ENCODE measurements at places on chromosomes 12 and 14. TPM values are rescaled to one million over a fixed set of nuclear protein-coding genes. Genes with fewer than 3 reads are reported as not detected.

- no peak overlapping the region for H3K4me3 ChIP-seq
- no peaks in the 10 kb centered on the region for H3K4me1 ChIP-seq
- no peaks in the 10 kb centered on the region for H3K36me3 ChIP-seq
Measured at GRCh38 chr12:89140602-89141238, 211.6 kb downstream of the DUSP6 start.

CPNE6 gene
- not detected for total RNA-seq

DNA sequence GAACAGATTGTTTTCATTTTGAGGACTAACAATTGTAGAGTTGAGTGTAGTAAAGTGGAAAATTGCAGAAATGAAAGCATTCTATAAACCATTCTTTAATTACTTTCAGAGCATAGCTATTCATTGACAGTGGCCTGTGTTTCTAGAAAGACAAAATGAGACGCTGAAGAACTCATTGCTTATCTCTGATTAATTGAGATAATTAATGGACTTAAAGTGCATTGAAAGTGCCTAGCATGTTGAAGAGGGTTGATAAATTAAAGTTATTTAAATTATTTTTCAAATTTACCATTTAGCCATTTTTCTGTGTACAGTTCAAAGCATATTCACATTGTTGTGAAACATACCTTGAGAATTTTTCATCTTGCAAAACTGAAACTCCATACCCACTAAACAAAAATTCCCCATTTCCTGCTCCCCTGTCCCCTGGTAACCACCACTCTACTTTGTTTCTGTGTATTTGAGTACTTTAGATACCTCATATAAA lies 57.4 kb downstream of the DAAM1 start:
- no peaks in the 10 kb centered on the region for H3K27me3 ChIP-seq
- H3K4me3 ChIP-seq, result no peak overlapping the region
- H3K4me1 ChIP-seq, result peaks cover 4% of the 10 kb centered on the region
- no peak for DNase-seq
- no peaks in the 10 kb centered on the region for H3K36me3 ChIP-seq

GRCh38 chr14:22338917-22339715 lies 249.9 kb downstream of the DAD1 start:
- peak overlapping the region; percentile 11 for H3K27ac ChIP-seq
- no peak overlapping the region for H3K4me3 ChIP-seq
- no peaks in the 10 kb centered on the region for H3K4me1 ChIP-seq

- no peak overlapping the region for H3K27ac ChIP-seq
- H3K4me1 ChIP-seq, result peaks cover 6% of the 10 kb centered on the region
- no peak overlapping the region for H3K4me3 ChIP-seq
- H3K27me3 ChIP-seq, result no peaks in the 10 kb centered on the region
- H3K36me3 ChIP-seq, result no peaks in the 10 kb centered on the region
Measured at GRCh38 chr12:116630762-116631161, 71.6 kb downstream of the MAP1LC3B2 start.

PPM1H gene
- 8.0 TPM for total RNA-seq

EMP1 gene
- 286 TPM for total RNA-seq

RAD51AP1 gene
- 0.84 TPM for total RNA-seq

DNA sequence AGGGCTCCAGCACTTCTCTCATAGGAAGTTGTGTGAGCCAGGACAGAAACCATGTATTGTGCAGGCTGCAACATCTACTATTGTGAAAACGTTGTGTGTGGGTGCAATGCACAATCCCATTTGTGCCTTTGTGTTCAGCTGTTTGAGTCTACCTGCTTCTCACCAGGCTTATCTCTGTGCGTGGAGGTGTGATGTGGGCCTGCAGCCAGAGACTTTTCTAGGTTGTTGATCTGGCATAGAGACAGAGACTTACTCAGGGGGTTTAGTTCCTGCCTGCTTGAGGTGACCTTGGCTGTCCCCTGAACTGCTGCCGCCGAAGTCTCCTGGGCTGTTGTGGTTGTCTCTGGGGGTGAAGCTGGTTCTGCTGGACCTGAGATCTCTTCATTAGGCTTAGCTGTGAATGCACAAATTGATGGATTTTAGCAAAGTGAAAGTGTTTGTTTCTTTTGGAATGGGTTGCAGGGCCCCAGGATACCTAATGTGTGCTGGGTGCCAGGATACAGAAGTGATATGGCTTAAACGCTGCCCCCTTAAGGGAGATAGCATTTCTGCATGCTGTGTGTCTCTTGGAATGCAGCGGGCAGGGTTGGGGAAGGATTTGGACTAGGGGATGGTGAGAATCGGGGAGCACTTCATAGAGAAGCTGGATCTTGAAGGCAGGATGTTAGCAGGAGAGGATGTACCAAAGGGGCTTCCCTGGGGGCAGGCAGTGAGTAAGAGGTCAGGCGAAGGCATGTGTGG lies 2.5 kb downstream of the LACRT start:
- no peak overlapping the region for H3K4me3 ChIP-seq
- DNase-seq, result no peak
- no peaks in the 10 kb centered on the region for H3K36me3 ChIP-seq
- no peaks in the 10 kb centered on the region for H3K27me3 ChIP-seq

KLHDC1 gene
- total RNA-seq, result 7.6 TPM

DNA sequence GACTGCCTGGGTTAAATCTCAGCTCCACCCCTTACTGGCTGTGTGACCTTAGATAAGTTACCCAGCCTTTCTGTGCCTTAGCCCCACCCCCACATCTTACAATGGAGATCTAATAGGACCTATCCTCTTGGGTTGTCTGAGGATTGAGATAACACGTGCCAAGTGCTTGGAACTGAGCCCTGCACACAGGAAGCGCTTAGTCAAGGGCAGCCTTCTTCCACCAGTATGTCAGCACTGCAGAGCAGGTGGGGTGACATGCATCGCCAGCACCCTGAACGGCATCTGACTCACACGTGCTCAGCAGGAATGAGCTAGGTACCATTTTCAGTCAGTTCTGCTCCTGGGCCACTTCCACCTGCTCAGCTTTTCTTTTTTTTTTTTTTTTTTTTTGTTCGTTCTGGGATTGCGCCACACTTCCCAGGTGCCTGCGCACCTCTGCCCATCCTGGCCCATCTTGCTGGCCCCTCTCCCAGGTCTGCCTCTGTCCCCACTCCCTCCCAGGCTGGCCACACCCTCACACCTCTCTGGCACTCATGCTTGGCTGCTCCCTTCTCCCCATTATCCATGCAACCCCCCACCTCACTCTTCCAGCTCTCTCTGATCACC lies 19.6 kb downstream of the LGMN start:
- no peak overlapping the region for H3K27ac ChIP-seq
- no peaks in the 10 kb centered on the region for H3K27me3 ChIP-seq
- H3K4me3 ChIP-seq, result no peak overlapping the region
- H3K4me1 ChIP-seq, result peaks cover 39% of the 10 kb centered on the region
- peaks cover 13% of the 10 kb centered on the region for H3K36me3 ChIP-seq

DNA sequence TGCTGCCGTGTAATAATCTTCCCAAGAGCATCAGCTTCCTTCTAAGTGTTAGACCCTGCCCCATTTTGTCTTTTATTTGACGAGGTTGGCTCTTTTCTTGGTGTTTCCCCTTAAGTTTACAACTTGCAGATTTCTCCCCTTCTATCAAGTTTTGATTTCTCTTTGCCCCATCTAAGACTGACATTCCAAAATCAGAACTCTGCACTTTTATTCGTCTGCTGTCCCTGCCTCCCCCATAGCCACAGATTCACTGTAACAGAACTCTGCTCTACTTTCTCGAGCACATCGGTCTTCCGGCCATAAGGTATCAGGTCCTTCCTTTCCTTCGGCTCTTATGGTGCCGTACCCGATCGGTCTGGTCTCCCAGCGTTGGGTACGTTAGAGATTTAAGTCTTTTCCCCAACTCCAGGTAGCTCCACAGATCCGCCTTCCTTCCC lies 563 bp downstream of the DCP1B start:
- peaks cover 15% of the 10 kb centered on the region for H3K4me1 ChIP-seq
- DNase-seq, result no peak
- peak overlapping the region; percentile 80 for H3K4me3 ChIP-seq
- H3K27ac ChIP-seq, result peak overlapping the region; percentile 92

DPY19L2 gene
- 2.3 TPM for total RNA-seq

GRCh38 chr12:47376927-47377326 lies 297.2 kb upstream of the AMIGO2 start:
- DNase-seq, result no peak
- H3K36me3 ChIP-seq, result no peaks in the 10 kb centered on the region
- H3K27ac ChIP-seq, result no peak overlapping the region
- no peak overlapping the region for H3K4me3 ChIP-seq

CLEC6A gene
- 2.0 TPM for total RNA-seq

DNA sequence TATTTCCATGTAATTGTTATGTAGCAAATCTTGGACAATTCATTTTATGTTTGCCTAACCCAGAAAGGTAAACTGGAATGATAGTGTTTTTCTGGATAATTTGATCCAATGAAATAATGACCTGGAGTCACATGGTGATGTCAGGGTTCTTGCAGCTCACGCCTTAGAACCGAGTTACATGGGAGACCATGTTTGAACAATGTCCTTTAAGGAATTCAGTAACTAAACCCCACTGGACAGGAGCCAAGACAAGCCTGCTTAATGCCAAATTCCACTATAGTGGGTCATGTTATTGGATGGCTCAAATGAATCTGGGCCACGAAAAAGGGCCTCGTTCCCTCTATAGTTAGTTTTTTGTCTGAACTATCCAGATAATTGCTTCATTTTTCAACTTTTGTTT lies 255.8 kb upstream of the HMGA2 start:
- DNase-seq, result no peak
- peaks cover 16% of the 10 kb centered on the region for H3K27me3 ChIP-seq
- no peak overlapping the region for H3K4me3 ChIP-seq
- no peak overlapping the region for H3K27ac ChIP-seq

DNA sequence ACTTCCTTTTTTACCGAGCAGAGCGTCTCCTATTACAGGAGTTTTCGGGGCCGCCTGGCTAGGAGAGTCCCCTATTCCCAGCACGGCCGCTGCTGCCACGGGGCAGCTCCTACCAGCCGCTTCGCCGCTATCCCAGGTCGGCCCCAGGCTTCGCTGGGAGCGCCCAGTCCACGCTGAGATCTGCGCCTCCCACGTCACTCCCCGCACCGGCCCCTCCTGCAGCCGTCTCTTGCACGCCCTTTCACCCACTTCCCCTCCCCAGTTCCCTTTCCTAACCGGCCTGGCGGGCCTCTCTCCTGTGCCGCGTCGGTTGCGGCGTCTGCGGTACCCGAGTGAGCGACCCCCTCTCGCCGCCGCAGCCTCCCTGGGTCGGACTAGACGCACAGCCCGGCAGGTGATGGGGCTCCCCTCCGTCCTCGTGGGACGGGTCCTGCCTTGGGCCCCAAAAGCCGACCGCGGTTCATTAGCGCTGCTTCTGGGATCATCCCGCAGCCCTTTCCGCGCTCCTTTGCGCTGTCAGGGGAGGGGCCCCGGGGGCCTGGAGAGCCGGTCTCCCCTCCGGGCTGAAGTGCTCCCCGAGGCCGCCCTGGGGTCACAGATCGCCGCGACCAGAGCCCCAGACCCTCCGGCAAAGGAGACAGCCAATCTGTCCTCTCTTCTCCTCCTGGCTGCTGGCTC lies 1318.4 kb downstream of the TMEM121 start:
- H3K4me1 ChIP-seq, result peaks cover 13% of the 10 kb centered on the region
- DNase-seq, result peak; percentile 88
- peak overlapping the region; percentile 58 for H3K4me3 ChIP-seq
- peak overlapping the region; percentile 80 for H3K27ac ChIP-seq

AMHR2 gene
- total RNA-seq, result 0.46 TPM

GRCh38 chr12:112107306-112108201 lies 1.0 kb downstream of the NAA25 start:
- H3K27ac ChIP-seq, result peak overlapping the region; percentile 96
- H3K27me3 ChIP-seq, result no peaks in the 10 kb centered on the region

GRCh38 chr14:34722723-34723545 lies 8.5 kb upstream of the CFL2 start:
- no peaks in the 10 kb centered on the region for H3K36me3 ChIP-seq
- no peaks in the 10 kb centered on the region for H3K27me3 ChIP-seq
- no peak overlapping the region for H3K4me3 ChIP-seq

DNA sequence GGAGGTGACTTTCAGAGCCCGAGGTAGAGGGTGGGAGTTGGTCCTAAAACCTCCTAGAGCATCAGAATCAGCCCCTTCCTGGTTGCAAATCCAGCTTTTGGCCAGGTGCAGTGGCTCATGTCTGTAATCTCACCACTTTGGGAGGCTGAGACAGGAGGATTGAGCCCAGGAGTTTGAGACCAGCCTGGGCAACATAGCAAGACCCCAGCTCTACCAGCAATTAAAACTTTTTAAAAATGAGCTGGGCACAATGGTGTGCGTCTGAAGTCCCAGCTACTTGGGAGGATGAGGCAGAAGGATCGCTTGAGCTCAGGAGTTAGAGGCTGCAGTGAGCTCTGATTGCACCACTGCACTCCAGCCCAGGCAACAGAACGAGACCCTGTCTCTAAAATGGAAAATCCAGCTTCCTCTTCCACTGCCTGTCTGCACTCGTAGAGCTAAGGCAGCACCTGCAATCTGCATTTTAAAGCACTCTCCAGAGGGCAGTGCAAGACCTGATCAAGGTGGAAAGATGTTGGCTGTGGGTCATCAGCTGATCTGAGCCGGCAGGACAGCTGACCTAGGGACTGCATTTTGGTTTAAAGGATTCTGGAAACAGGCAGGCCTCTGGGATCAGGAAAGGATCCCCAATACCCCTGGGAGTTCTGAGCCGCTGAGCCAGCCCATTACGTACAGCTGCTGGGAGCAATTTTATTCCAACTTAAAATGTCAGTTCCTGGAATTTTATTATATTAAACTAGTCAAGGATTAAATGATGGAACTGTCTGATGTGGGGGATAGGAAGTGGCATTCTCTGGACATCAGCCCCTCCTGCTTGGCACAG lies 1.8 kb upstream of the TESC start:
- H3K4me1 ChIP-seq, result no peaks in the 10 kb centered on the region
- no peak overlapping the region for H3K4me3 ChIP-seq
- H3K27ac ChIP-seq, result no peak overlapping the region
- DNase-seq, result peak; percentile 21
- H3K36me3 ChIP-seq, result no peaks in the 10 kb centered on the region

ERP27 gene
- total RNA-seq, result 9.7 TPM

GDF3 gene
- total RNA-seq, result 0.32 TPM

DNA sequence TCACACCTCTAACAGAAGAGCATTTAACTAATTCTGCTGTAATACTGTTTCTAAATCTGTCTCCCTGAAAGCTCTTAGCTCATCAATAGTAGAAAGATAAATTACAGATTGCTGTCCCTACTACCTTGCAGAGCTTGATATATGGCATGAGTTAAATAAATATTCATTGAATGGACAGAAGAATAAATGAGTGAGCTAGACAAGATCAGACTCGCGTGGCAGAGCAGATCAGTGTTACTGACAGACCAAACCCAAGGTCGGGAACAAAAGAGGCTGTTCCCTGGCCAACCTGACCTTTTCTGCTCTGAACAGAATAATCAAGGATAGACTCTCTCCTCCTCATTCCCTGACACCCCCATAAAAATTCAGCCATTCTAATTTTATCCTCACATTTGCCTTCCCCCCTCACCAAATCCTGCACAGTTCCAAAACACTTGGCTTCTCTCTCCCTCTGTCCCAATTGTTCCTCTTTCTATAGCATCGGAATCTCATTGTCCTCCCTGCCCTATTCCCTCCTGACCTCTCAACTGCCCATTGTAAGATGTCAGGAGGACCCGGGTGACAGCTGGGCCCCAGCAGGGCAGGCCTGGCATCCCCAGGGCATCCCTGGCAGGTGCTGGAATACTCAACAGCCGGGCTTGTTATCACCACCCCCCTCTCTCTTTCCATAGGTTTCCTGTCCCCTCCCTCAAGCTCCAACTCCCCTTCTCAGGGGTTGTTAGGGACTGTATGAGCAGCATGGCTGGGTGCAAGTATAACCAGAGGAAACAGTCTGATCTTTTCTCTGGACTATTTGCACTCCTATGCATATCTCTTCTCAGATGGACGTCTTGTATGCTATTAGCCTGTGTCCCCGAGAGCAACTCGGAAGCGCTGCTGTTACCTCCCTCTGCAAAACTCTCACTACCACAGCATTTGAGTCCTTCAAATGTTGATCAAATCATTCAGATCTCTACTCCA lies 19.9 kb downstream of the NEUROD4 start:
- DNase-seq, result no peak
- H3K36me3 ChIP-seq, result no peaks in the 10 kb centered on the region
- no peak overlapping the region for H3K27ac ChIP-seq

NR1H4 gene
- total RNA-seq, result not detected

Measured in upper lobe of right lung (tissue), 1 donor.